ENCODE measurements at places on chromosomes 1 and 21.
A peak's percentile ranks its signal among the peaks of the same experiment; 100 is the strongest.

DNA sequence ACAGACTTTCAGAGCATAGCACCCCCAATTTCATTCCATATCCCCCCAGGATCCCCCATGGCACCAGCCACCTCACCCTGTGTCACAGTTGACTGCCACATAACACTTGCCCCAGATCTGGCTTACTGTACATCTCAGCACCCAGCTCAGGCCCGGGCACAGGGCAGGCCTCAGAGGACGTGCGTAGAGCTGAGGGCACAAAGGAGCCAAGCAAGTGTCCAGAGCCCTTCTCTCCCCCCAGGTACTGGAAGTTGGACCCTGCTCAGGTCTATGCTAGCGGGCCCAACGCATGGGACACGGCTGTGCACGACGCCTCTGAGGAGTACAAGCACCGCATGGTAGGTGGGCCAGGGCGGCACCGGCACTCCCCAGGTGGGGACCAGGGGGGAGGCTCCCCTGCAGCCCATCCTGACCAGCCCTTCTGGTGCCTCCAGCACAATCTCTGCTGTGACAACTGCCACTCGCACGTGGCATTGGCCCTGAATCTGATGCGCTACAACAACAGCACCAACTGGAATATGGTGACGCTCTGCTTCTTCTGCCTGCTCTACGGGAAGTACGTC lies 8.0 kb upstream of the SYTL1 start:
- DNase-seq: no peak

- peak; percentile 16 for DNase-seq
Observed at GRCh38 chr1:54052431-54052933, 522 bp downstream of the TMEM59 start.

DNA sequence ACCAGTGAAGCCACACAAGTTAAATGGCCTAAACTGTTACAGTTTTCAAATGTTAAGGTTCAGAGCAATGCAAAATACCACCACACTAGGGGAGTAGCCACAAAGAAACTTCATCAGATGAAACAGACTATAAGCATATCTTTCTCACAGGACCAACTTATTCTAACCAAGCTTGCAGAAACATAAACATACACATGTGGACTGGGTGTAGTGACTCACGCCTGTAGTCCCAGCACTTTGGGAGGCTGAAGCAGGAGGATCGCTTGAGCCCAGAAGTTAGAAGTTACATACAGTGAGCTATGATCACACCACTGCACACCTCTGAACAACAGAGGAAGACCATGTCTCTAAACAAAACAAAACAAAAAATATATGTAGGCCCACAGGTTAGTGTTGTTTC lies 17.3 kb downstream of the WDR47 start:
- DNase-seq: no peak

- DNase-seq: no peak
Observed at GRCh38 chr21:33312121-33312520, 12.6 kb upstream of the IFNAR1 start.
